ENCODE measurements at places on chromosomes 7 and 10. TPM values are rescaled to one million over a fixed set of nuclear protein-coding genes. Genes with fewer than 3 reads are reported as not detected.

DNA sequence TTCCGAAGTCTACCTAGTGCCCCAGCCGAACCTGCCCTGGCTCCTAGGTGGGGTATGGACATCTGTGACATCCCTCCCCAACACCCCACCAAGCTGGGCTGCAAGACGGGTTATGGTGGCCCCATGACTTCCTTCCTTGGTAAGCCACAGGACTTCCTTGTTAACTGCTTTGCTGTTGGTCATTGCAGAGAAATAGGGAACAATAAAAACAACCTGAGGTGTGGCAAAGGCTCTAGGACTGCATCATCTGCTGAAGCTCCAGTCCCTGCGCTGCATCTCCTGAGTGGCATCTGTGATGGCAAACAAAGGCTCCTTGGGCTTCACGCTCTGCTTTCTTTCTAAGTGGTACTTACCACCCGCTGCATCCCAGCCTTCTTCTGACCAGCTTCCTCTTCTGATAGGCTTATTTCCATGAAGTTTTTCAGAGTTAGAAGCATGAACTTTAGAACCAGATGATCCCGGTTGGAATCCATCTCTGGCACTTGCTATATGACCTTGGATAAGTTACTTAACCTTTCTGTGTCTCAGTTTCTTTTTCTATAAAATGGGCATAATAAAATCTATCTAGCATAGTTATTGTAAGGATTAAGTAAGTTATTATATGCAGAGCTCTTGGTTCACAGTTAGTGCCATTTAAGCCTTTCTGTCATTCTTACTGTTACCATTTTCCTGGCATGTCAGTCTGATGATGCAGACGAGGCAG, 216.8 kb downstream of the RPS24 start:
- H3K27ac ChIP-seq, result no peak overlapping the region
- H3K27me3 ChIP-seq, result no peaks in the 10 kb centered on the region
- peaks cover 8% of the 10 kb centered on the region for H3K36me3 ChIP-seq
- no peak overlapping the region for H3K4me3 ChIP-seq
- DNase-seq, result no peak
- H3K4me1 ChIP-seq, result peaks cover 56% of the 10 kb centered on the region

DNA sequence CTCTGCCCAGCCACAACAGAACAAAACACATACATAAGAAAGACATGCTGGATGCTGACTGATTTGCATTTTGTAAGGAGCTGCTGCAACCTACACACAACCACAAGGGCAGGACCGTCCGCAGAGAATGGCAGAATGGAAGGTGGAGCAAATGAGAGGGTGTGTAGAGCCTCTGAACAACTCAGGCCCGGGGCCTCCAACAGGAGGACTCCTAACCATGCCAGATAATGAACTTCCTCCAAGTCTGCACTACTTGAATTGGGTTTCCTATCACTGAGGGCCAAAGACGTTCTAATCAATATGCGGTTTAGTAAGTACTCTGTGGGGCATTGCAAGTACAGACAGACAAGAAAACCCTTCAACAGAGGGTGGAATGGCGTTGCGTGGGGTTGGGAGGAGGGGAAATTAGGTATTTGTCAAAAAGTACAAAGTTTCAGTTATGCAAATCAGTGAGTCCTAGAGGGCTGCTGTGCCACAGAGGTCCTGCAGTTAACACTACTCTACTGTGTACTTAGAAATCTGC, 14.6 kb downstream of the VOPP1 start:
- peaks cover 20% of the 10 kb centered on the region for H3K36me3 ChIP-seq
- H3K4me3 ChIP-seq, result no peak overlapping the region
- DNase-seq, result no peak
- H3K27me3 ChIP-seq, result peaks cover 2% of the 10 kb centered on the region

DNA sequence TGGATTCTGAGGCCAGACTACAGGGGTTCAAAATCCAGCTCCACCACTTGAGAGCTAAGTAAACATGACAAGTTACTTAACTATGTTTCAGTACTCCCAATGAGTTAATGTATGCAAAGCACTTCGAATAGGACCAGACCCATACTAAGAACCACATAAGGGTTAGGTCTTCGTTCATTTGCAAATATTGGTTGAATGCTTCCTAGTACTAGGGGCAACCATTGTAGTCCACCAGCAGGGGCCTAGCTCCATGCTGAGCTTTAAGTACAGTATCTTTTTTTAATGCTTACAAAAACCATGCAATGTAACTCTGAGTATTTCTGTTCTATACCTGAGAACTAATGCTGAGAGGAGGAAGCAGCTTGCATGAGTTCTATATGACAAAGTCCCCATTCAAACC, 80.4 kb upstream of the PDE1C start:
- no peak overlapping the region for H3K27ac ChIP-seq
- H3K4me3 ChIP-seq, result no peak overlapping the region
- no peaks in the 10 kb centered on the region for H3K27me3 ChIP-seq
- peaks cover 8% of the 10 kb centered on the region for H3K4me1 ChIP-seq
- no peak for DNase-seq

DNA sequence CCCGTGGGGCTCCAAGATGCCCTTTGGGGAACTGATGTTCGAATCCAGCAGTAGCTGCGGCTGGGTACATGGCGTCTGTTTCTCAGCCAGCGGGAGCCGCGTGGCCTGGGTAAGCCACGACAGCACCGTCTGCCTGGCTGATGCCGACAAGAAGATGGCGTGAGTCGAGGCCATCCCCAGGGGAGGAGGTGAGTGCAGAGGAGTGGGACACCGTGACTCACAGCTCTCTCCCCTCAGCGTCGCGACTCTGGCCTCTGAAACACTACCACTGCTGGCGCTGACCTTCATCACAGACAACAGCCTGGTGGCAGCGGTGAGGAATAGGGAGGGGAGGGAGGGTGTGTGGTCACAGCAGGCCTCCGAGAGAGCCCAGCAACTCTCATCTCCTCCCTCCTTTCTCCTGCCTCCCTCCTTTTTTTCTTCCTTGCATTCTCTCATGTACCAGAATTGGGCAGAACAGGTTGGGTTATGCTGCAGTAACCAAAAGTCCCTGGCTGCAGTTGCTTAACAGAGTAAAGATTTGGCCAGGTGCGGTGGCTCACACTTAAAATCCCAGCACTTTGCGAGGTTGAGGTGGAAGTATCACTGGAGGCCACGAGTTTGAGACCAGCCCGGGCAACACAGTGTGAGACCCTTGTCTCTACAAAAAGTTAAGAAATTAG, 16.5 kb downstream of the ARPC1B start:
- H3K27me3 ChIP-seq, result peaks cover 9% of the 10 kb centered on the region
- no peak overlapping the region for H3K27ac ChIP-seq
- peaks cover 21% of the 10 kb centered on the region for H3K36me3 ChIP-seq
- DNase-seq, result no peak

DNA sequence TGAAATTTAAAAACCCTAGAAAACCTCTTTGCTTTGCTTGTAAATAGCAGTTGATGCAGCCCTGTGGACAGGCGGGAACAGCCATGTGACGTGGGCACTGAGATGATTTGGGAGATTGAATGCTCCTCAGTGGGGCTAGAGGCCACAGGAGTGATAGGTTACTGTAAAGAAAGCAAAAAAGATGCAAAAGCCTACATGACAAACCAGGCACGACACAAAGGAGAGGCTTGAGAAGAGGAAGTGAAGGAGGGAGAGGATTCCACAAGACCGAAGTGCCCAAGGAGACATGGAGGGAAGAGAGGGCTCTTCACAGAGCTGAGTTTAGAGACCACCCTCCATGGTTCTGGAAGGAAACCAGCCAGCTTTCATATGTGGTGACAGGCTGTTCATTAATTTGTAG, 25.7 kb downstream of the IKZF1 start:
- no peak overlapping the region for H3K27ac ChIP-seq
- no peaks in the 10 kb centered on the region for H3K4me1 ChIP-seq
- H3K36me3 ChIP-seq, result no peaks in the 10 kb centered on the region
- no peaks in the 10 kb centered on the region for H3K27me3 ChIP-seq
- no peak for DNase-seq

GRCh38 chr7:158026636-158027265, 560.9 kb downstream of the PTPRN2 start:
- H3K4me3 ChIP-seq, result no peak overlapping the region
- no peaks in the 10 kb centered on the region for H3K27me3 ChIP-seq
- H3K4me1 ChIP-seq, result no peaks in the 10 kb centered on the region
- H3K27ac ChIP-seq, result no peak overlapping the region
- DNase-seq, result no peak
- no peaks in the 10 kb centered on the region for H3K36me3 ChIP-seq

DNA sequence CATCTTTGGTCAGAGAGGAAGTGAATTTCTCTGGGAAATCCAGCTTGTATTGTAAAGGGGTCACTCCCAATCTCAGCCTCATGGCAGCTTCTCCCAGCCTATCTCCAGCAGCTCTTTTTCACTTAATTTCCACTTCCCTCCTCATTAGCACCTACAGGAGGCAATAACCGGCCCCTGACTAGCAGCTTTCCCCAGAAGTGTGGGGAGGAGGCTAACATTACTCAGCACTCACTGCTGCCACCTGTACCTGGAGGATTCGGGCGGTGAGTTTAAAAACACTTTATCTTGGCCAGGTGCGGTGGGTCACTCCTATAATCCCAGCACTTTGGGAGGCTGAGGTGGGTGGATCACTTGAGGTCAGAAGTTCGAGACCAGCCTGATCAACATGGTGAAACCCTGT, 3.8 kb downstream of the NODAL start:
- DNase-seq, result no peak
- H3K36me3 ChIP-seq, result no peaks in the 10 kb centered on the region
- H3K4me3 ChIP-seq, result no peak overlapping the region
- H3K4me1 ChIP-seq, result peaks cover 11% of the 10 kb centered on the region

- H3K27me3 ChIP-seq, result peaks cover 13% of the 10 kb centered on the region
- H3K4me3 ChIP-seq, result peak overlapping the region; percentile 27
- no peaks in the 10 kb centered on the region for H3K36me3 ChIP-seq
- peak; percentile 83 for DNase-seq
- H3K4me1 ChIP-seq, result peaks cover 40% of the 10 kb centered on the region
These were observed 121.2 kb downstream of the FAM107B start for GRCh38 chr10:14653271-14654161.

GRCh38 chr10:114173603-114173920, 441 bp downstream of the CCDC186 start:
- H3K4me3 ChIP-seq, result peak overlapping the region; percentile 100
- peaks cover 16% of the 10 kb centered on the region for H3K36me3 ChIP-seq
- no peak for DNase-seq
- H3K27me3 ChIP-seq, result peaks cover 5% of the 10 kb centered on the region

DNA sequence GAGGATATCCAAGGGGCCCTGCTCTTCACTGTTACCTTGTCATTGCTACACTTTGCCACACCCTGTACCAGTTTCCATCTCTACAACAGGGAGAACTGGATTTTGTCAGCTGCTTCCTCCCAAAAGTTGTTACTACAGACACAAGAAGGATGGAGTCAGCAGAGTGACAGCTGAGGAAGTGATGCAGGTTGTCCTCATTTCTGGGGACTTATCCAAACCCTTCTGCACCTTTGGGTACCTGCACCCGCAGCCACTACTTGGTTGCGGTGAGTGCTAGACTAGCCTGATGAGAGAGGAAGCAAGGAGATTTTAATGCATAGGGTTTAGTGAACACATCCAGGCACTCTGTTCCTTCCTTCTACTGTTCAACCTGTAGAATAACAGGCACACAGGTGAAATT, 281.0 kb downstream of the RPS24 start:
- H3K36me3 ChIP-seq, result peaks cover 9% of the 10 kb centered on the region
- H3K4me3 ChIP-seq, result no peak overlapping the region
- no peaks in the 10 kb centered on the region for H3K27me3 ChIP-seq
- peaks cover 63% of the 10 kb centered on the region for H3K4me1 ChIP-seq
- DNase-seq, result no peak

DNA sequence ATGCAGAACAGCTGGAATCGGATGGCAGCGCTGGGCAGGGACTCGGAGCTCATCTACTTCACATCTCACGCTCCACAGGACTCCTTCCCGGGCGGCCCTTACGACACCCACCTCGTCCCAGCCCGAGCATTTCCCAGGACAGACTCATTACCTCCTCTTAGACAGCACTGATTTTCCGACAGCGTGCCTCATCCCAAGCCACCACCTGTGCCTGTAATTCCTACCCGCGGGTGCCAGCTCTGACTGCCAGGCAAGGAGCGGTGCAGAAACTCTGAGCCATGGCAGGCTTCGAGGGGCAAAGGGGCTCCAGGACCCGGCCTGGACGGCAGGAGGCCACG, 25.6 kb downstream of the GPER1 start:
- no peak overlapping the region for H3K4me3 ChIP-seq
- no peak for DNase-seq
- H3K4me1 ChIP-seq, result no peaks in the 10 kb centered on the region
- peaks cover 20% of the 10 kb centered on the region for H3K36me3 ChIP-seq
- no peaks in the 10 kb centered on the region for H3K27me3 ChIP-seq

- DNase-seq, result peak; percentile 98
- H3K36me3 ChIP-seq, result peaks cover 20% of the 10 kb centered on the region
- peak overlapping the region; percentile 93 for H3K27ac ChIP-seq
These were observed 45.7 kb downstream of the ATXN7L1 start for GRCh38 chr7:105830405-105831301.

DNA sequence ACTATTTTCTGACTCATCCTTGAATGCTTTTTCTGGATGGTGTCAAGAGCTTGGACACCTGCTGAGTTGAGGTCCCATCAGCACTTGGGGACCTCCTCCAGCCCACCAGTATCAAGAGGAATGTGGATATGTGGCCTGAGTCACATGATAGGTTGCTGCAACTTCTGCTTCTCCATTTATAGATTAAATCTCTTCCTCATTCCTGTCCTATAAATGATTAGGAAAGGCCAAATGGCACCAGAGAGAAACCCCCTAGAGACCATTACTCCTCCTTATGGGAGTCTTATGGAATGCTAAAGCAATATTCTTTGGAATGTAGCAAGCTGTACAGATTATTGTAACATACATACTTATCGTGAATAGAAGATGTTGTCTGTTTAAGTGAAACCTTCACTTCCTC, 85.6 kb downstream of the NEUROD6 start:
- H3K36me3 ChIP-seq, result no peaks in the 10 kb centered on the region
- no peaks in the 10 kb centered on the region for H3K27me3 ChIP-seq
- no peak for DNase-seq
- H3K4me3 ChIP-seq, result no peak overlapping the region
- H3K27ac ChIP-seq, result no peak overlapping the region
- no peaks in the 10 kb centered on the region for H3K4me1 ChIP-seq

GRCh38 chr7:119572132-119572531, 700.8 kb upstream of the KCND2 start:
- no peaks in the 10 kb centered on the region for H3K4me1 ChIP-seq
- H3K27me3 ChIP-seq, result no peaks in the 10 kb centered on the region
- H3K4me3 ChIP-seq, result no peak overlapping the region

DNA sequence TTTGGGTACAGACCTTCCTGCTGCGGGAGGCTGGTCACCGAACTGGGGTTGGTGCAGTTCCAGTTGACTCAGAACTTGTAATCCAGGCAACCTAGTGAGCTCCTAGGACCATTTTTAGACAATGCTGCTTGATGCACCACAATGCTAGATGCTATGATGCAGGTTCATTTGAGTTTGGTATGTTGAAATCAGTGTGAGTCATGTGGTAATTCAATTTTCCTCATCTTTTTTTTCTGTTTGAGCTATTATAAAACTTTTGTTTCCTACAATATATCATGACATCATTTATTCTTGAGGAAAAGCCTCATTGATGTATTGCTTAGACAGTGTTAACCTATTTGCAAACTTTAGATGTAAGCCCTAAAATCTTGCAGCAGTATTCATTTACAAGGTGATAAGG, 40.9 kb upstream of the MTPN start:
- no peak overlapping the region for H3K4me3 ChIP-seq
- DNase-seq, result peak; percentile 0
- H3K27me3 ChIP-seq, result peaks cover 13% of the 10 kb centered on the region
- no peaks in the 10 kb centered on the region for H3K4me1 ChIP-seq

The BTBD16 gene
- not detected for total RNA-seq

The C10orf62 gene
- not detected for total RNA-seq

The CRHR2 gene
- not detected for total RNA-seq

The SEPTIN14 gene
- not detected for total RNA-seq

The MRLN gene
- total RNA-seq, result not detected

The EFCAB10 gene
- not detected for total RNA-seq

The CDCA7L gene
- 45.2 TPM for total RNA-seq

The KEL gene
- total RNA-seq, result not detected

The CAMK1D gene
- total RNA-seq, result 0.72 TPM

The TLX1 gene
- total RNA-seq, result not detected

The CTTNBP2 gene
- total RNA-seq, result not detected

Measured in HFFc6 (cell line).